ENCODE measurements at places on chromosomes 3 and 15.

DNA sequence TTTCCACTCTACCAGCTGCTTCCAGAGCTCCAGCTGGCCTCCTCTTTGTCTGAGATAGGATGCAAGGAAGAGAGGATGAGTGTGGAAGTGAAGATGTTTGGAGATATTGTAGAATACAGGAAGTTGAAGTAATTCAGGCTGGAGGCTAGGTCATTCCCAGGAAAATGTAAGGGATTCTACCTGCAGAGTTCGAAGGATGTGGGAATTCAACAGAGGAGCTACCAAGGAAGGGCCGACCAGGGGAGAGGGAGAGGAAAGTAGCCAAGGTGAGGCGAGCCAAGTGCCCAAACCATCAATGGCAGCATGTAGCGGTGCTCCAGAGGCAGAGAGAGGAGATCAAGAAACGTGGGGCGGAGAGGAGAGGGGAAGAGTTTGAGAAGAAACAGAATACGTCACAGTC lies 49.0 kb upstream of the EPHB3 start:
- DNase-seq: no peak

DNA sequence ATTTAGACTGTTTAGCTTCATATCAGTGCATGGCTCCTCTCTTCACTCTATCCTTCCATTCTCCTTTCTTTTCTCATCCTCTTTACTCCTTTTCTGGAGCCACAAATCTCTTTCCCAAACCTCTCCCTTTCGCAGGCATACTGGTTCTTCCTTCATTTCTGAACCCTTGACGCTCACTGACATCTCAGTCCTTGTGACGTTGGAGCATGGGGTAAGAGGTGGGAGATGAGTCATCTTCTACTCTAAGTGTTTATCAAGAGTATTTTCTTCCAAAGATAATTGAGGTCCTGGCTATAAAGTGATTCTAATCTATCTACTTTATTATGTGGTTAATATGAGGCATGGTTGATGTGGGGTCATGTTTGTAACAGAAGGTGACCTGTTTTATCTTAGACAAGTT lies 414.2 kb downstream of the AGBL1 start:
- DNase-seq: no peak

DNA sequence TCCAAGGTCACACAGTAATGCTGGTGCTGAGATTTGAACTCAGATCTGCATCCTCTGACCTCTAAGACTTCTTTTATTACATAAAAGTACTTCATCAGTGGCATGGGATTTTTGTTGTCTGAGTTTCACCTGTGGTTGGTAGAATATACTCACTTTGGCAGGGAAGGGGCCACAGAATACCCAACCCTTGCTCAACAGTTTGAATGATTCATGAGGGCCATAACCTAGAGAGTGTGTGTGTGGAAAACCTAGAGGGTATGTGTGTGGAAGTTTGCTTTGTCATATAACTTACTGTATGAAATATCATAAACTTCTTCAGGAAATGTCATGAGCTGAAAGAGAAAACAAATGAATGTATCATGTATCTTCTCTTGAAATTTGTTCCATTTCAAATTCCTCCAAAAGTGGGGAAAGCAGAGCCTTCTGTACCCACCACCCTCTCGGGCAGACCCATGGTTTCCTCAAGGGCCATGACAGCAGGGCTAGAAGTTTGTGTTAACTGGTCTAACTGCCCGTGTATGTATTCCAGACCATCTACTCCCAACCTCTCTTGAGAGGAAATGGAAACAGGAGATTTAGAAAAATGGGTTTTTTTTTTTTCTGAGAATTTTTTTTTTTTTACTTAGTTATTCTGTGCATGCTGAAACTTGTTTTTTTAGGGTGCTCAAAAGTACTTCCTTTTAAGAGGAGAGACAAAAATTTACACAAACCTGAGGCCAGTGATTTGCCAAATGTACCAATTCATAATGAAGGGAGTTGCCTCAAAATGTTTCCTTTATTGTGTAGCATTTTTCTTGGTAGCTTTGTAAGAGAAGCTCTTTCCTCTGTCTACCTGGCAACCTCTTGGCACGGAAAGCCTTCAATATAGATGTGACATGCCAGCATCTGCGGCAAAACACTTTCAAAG lies 127.0 kb downstream of the TPRG1 start:
- no peak for DNase-seq

DNA sequence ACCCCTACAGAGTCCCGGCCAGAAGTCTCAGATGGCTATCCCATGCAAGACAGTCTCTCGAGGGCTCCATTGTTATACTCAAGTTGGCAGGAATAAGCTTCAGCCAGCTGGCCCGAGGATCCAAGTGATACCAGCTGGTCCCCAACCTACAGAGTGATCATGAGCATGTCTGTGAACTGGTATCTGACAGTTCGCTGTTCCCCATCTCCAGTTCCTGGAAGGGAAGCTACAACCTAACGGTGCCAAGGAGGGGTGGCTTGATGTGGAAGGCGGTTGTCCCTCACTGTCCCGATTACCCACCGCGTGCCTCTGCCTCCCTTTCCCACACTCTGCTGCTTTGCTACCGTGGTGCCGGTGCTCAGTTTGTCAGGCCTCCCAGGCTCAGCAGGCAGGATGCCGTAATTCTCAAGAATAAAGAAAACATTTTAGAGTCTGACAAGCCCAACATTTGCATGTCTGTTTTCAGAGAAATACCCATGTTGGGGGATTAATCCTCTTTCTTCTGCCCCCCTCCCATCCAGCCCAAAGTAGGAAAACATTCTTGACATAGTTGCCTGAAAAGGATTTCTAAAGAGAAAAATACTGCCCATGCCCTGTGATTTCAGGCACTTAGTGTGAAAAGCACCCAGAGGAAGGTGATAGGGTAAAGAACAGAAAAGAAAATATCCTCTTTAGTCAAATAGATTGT lies 49.4 kb upstream of the HES1 start:
- DNase-seq: no peak

DNA sequence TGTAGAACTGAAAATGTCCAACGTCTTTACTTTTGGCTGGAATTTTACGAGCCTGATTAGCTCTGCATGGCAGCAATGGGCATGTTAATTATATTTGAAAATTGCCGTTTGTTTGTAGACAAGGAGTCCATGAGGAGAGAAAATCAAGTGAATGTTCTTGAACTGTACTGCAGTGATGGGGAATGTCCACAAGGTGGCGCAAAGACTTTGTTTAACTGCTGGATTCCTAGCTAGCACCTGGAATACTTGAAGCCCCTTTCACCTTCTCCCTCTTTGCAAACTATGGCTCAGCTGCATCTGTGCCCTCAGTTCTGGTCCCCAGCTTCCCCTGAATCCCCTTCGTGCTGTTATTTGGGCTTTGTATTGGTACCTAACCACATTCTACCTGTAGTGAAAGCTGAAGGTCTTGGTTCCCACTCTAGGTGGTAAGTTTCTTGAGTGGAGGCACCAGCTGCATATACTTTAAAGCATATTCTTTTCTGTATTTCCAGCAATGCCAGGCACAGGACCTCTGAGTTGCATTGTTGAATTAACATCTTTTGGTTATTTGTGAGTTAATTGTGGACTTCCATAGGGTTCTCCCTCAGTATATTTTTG lies 25.3 kb downstream of the EXOG start:
- peak; percentile 50 for DNase-seq

All from NCI-H2029 (cell line).